ENCODE measurements at places on chromosomes 1 and 21.

GRCh38 chr1:47710329-47711071 is 272.7 kb downstream of the FOXD2 start:
- peak; percentile 42 for DNase-seq

DNA sequence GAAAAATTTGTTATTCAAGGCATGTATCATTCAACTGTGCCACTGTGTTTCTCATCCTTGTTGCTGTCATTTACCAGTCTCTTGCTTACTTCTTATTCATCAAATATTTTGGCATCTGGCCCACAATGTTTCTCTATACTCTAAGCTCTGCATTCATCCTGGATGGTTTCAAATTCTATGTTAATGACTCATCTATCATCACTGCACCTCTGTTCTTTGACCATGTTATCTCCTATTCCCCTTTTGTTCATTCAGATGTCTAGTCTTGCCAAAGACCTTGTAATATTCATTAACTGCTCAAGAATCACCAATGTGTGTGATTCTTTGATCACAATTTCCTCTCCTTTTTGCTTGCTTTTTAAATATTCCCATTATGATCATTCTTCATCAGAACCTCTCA is 54.6 kb upstream of the PRKACB start:
- no peak for DNase-seq

GRCh38 chr1:63329621-63330330 is 7.4 kb downstream of the FOXD3 start:
- no peak for DNase-seq

DNA sequence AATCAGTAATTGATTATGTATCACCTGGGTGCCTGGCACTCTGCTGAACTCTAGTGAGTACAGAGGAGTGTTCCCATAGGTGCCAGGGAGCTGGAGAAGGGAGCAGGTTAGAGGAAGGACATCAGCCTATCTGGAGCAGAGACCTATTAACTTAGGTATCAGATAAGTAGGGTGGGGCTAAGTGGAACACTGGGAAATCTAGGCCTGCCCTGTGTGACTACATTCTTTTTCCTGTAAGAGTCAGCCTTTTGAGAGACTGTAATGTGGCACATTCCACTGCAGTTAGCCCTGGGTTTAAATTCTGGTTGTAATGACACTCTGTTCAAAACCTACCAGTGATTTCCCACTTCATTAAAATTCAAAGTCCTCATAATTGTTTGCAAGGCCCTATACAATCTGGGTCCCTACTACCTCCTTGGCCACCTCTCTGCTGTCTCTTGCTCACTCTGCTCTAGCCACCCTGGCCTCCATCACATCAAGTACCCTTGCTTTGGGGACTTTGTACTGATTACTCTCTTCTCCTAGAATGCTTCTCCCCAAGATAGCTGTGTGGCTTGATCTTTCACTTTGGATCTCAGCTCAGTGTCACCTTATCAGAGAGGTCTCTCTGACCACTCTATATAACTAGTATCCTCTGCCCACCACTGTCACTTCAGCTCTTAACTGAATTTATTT is 12.9 kb downstream of the STX12 start:
- no peak for DNase-seq

- DNase-seq, result no peak
Observed at GRCh38 chr1:24454673-24455072, 39.1 kb downstream of the NIPAL3 start.

DNA sequence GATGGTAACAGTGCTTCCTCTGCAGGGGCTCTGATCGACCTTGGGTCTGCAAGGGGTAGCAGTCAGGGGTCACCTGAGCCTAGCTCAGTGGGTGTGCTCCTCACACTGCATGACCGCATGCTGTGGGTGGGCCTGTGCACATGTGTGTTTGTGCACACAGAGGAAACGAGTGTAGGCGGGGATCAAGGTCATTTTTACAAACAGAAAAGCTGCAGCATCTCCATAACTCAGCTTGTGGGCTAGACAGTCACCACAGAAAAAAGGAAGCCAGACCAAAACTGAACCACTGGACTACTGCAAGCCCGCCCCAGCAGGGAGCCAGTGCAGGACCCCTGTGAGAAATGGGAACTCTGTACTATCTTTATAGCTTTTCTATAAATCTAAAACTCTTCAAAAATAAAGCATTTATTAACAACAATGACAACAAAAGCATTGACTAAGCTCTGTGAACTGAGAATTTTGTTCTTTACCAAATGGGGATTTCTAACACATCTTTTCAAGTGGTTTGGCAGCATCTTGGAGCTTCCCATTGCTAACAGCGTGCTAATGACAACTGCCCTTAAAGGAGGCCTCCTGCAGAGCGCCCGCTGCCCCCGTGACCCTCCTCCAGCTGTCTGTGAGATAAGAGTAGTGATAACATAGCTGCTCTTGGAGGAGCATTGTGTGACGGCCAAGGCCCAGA is 19.9 kb upstream of the NEK2 start:
- no peak for DNase-seq

DNA sequence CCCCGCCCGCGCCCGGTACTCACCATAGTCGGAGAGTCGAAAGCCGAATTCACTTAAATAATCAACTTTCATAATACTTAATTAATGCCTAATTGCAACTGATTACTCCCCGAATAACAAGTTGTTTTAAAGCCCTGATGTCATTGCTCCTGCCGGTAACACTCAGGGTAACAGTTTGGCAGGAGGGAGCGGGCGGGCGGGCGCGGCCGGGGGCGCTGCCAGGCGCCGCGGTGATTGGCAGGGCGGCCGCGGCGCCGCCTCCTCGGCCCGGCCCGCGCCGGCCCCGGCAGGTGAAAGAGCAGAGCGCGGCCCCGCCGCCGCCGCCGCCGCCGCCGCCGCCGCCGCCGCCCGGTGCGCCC is 102.2 kb downstream of the CASZ1 start:
- DNase-seq, result peak; percentile 70

- DNase-seq, result no peak
Observed at GRCh38 chr1:205541161-205541886, 36.9 kb downstream of the CDK18 start.

GRCh38 chr21:25647647-25648046 is 8.6 kb downstream of the JAM2 start:
- DNase-seq, result no peak

GRCh38 chr1:170620164-170620563 is 43.8 kb upstream of the PRRX1 start:
- DNase-seq, result no peak

DNA sequence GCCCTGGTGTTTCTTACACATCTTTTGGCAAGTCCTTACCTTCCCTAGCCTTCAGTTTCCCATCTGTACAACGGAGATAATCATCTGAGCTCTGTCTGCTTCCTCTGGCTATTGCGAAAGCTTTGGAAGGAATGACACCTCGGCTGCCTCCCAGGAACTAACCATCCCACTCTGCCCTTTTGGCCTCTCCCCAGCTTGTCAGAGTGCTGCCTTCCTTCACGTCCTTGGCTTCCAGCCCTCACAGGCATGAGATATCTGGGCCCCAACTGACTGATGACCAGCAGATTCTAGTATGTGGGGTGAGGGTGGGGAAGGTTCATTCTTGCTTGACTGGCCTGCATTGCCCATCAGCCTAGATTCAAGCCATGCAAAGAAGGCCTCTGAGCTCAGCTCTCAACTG is 253.1 kb upstream of the FGGY start:
- no peak for DNase-seq

GRCh38 chr1:54859700-54860391 is 27.1 kb downstream of the DHCR24 start:
- DNase-seq, result no peak

GRCh38 chr1:155309423-155310021 is 856 bp downstream of the FDPS start:
- no peak for DNase-seq

DNA sequence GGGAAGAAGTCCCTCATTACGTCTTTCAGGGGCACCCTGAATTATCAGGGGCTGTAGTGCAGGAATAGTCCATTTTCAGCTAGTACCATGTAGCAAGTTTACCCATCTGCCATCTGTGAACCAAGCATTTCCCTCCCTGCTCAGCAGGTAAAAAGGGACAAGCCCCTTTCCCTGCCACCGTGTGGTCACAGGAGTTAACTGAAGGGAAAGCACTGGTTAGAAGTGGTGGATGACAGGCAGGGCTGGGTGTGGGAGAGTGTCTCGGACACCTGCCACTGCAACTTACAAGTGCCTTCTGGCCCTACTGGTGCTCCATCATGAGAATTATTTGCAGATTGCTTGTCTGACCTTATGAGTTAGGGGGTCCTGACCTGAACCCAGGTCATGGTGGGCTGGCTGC is 32.0 kb upstream of the IGSF5 start:
- DNase-seq, result no peak

- no peak for DNase-seq
Observed at GRCh38 chr1:208942394-208943130, 641.0 kb upstream of the CAMK1G start.

GRCh38 chr1:96465441-96465840 is 256.1 kb upstream of the PTBP2 start:
- DNase-seq, result no peak

DNA sequence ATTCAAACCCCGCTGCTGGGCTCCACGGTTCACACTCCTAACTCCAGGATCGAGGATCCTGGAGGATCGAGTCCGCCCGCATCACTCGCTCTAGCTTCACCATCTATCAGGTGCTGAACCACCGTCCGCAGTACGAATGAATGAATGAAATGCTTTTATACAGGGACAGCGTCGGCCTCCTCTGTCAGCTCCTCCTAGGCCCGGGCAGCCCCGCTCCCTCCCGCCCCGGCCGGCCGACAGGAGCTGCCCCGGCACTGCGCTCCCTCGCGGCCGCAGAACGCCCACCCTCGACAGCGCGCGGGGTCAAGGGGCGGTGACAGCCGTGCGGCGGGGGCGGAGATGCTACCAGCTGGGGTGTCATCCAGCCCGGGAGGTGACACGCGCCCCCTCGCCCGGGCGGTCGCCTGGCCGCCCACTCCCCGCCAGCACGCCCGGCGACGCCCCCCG is 520 bp downstream of the ZBTB17 start:
- peak; percentile 70 for DNase-seq

DNA sequence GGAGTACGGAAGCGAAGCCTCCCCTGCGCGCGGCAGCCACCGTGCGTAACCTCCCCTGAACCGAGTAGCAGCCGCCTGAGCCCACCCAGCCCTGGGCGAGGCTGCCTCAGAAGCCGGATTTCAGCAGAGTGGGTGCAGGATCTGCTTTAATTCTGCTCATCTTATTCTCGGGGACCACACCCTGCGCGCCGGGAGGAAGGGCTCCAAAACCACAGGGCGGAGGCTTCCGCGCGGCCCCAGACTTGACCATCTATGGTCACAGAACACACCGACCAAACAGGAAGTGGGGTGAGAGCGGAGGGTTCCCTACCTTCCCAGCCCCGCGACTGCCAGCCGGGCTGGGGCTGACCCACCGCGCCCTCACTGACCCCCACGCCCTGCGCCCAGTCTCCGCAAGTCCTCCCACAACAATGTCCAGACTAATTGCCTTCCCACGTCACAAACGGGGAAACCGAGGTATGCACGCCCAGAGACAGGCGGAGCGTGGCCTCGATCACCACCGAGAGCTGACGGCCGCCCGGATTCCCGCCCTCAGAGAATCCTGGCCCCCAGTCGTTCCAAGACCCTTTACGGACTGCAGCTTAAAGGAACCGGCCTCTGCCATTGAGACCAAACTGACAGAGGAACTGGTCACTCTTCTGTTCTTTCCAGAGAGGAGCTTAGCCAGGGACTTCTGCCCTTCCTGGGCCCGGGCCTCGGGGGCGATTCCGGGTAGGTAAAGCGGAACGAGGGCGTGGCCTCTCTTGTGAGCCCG is 595 bp upstream of the CAP1 start:
- peak; percentile 83 for DNase-seq

DNA sequence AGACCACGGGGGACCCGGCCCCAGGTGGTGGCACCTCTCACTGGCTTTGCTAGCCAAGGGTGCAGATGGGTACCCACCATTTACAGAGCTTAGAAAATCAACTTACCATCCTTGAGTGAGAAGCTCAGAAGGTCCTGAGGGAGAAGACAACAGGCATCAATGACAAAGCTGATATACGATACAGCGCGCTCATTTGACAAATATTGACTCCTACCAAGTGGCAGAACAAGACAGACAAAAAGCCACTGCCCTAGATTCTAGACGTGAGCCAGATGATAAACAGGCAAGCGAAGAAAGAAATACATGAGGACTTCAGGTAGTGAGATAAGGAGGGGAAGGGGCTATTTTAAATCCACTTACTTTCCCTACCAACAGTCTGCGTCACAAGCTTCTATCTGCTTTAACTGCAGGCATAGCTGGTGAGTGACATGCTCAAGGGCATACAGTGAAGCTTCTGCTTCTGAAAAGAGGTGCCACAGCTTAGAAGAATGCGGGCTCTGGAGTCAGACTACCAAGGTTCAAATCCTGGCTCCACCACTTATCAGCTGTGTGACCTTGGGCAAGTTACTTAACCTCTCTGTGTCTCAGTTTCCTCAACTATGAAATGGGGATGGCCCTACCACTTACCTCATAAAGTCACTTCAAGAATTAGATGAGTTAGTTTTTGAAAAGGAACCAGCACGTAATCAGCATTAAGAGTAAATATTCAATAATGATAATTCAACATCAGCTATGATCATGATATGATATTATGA is 29.1 kb downstream of the TMCO4 start:
- no peak for DNase-seq

GRCh38 chr1:186564582-186564981 is 103.7 kb upstream of the PDC start:
- DNase-seq, result no peak

GRCh38 chr1:184322253-184322652 is 64.6 kb upstream of the C1orf21 start:
- no peak for DNase-seq

GRCh38 chr1:117580436-117580835 is 25.4 kb upstream of the TENT5C start:
- no peak for DNase-seq

GRCh38 chr1:150410582-150411101 is 46.7 kb downstream of the RPRD2 start:
- DNase-seq, result no peak

DNA sequence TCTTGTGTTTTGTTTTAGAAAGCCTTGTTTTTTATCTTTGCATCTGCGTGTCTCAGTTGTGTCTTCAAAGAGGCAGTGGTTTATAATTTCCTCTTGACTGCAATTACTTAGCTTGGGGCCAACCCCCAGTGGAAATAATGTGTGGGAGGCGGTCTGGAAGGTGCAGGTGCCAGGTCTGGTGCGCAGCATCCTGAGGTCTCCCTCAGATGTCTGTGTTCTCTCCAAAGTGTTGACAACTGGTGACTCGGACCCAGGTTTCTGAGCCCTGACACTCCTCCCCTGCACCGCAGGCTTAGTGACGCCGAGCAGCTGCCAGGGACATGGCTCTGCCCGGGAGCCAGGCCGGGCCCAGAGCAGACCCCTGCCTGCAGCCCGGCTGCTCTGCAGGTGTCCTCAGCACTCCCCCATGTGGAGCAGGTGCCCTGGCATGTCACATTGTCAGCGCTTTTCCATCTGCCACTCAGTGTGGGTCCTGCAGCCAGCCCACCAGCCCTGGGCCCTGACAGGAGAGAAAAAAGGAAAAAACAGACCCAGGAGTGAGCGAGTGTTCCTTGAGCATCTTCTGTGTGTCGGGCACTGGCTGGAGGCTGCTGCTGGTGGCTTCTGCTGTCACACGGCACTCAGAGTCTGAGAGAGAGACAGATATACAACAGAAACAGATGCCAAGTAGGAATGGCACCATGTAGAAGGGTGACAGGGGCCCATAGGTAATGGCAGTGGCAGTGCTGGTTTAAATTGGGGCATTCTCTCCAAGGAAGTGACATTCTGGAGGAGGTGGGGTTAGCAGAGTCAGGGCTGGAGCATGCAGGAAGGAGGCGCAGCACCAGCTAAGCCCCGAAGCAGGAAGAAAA is 24.8 kb upstream of the SELENON start:
- DNase-seq, result peak; percentile 81
